ENCODE measurements at places on chromosomes 12 and 14.

- no peak for DNase-seq
Measured at GRCh38 chr12:67818459-67818903, 169.9 kb downstream of the DYRK2 start.

DNA sequence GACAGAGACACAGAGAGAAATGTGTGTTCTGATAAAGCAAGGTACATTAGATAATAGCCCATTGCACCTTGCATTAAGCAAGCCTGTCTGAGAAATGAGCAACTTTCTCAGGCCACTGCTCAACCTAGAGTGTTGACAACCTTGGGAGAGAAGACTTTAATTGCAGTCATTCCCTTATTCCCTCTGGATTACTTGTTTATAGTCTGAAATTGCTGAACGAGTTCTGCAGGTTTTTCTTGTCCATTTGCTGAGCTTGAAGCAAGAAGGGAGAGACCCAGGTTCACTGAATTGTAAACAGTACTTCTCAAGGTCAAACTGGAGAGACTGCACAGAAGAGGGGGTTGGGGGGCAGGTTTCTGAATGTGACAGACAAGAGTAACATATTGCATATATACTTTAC is 159.4 kb upstream of the PLEKHG7 start:
- DNase-seq = no peak

DNA sequence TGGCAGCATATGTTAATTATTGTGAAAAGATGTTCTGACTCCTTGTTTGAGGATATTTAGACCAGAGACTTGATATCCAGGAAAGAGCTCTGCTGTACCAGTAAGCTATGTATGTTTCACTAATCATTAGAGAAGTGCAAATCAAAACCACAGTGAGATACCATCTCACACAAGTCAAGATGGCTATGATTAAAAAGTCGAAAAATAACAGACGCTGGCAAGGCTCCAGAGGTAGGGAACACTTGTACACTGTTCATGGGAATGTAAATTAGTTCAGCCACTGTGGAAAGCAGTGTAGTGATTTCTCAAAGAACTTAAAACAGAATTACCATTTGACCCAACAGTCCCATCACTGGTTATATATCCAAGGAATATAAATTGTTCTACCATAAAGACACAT is 171.6 kb downstream of the DPY19L2 start:
- DNase-seq = no peak

DNA sequence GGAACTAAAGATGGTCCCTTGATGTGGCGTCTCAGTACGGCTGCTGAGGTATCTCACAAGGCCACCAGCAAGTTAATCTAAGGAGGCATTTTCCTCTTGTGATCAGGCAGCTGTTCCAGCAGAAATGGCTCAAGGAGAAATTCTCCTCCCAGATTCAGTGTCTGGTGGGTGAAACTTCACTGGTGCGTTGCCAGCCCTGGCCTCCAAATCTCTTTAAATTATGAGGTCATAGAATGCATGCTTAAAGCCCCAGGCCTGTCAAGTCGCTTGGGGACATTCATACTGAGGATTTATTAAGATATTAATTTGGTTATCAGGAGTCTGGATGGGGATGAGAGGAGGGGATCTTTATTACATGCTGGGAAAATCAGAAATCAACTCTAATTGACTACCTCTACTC is 72.9 kb downstream of the PPP2R5C start:
- DNase-seq = no peak

DNA sequence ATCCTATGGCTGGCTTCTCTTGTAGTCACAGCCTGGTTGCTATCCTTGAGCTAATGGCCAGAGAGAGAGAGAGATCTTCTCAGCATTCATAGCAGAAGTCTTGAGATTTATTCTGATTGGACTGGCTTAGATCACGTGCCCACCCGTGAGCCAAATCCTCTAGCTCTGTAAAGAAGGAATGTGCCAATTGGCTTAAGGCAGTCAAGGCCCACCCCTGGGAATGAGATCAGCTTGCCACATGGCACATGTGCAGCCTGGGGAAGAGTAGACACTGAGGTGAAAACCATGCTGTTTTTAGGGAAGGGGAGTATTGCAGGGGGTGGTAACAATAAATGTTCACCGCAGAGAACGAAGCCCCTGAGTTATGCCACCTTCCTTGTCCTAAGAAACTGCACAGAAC is 36.3 kb downstream of the PLEKHG7 start:
- DNase-seq = no peak

- DNase-seq = no peak
Measured at GRCh38 chr12:65171870-65172269, 2.5 kb downstream of the LEMD3 start.

DNA sequence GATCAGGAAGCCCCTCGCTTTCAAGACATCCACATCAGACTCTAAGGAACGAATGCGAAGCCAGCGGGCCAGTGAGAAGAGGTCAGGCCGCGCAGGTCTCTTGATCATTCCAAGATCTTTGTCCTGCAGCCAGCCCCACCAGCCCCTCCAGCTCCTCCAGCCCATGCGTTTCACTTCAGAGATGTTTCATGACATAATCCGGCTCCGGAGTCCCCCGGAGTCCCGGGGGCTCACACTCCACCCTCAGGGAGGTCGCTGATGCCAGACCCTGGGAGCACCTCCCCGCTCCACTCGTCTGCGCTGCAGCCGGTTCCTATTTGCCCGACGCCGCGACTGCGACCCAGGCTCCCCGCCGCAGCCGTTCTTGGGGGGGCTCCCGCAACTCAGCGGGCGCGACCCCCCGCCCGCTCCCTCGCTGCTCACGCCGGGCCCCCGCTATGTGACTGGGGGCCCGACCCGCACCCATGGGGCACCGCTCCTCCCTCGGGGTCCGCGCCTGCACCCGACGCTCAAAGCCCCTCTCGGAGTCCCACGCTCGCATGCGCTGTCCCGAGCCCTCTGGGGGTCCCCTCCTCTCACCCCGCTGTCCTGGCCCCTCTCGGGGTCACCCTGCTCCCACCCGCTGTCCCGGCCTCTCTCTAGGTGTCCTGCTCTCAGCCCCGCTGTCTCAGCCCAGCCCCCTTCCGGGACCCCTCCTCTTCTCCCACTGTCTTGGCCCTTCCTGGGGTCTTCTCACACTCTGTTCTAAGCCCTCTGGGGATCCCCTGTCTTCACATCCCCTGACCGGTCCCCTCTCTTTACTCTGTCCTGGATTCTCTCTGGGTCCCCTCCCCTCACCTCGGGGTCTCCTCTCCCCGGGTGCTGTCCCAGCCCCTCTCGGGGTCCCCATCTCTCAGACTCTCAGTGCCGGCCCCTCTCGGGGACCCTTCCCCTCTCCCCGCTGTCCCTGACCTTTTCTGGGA is 1.1 kb downstream of the TAOK3 start:
- DNase-seq = no peak

- no peak for DNase-seq
Measured at GRCh38 chr12:58860788-58861240, 59.5 kb downstream of the LRIG3 start.

DNA sequence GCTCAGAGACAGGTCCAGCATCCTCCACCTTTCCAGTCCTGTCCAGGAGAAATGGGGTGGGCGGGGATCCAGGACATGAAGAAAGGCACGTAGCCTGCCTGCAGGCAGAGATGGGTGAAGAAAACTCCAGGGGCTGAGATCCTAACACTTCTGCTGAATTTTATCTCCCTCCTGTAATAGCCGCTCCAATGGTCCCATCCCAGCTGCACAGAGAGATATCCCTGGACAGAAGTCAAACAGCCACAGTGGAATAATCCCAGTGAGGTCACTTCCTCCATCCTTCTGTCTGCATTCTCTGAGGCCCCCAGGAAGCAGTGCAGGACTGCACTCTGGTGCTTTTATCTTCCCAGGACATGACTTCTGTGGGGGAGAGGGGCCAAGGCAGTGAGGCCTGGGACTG is 26.3 kb downstream of the KRT18 start:
- no peak for DNase-seq

DNA sequence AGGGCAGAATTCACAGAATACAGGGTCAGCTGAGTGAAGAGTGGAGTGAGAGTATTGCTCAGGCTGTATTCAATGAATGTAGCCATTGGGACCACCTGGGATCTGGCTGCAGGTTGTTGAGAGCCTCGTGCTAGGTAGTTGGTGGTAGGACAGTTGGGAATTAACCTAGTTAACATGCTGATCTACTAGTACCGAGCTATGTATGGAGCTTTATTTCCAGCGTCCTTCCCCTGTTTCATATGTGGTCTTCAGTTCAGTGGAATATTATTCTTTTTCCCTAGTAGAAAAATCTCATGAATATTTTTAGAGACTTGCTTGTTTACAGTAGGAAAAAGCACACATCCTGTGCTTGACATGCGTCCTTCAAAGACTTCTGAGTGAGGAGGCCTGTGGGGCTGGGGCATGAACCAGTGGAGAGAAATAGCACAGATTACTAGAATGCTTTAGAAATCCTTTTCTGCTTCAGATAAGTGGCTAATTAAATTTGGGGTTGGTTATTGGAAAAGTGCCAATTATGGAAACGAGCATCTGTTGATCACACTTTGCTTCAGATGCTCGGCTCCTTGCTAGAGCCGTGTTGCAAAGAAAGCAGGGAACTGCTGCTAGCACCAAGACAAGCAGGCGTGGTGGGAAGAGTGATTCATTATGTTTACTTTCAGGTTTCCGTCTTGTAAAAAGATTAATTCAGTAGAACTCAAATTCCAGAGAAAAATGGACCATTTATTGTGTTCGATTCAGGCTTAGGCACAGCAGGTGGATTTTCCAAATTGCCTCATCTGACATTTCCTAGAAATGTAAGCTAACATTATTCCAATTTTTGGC is 53.6 kb downstream of the ARF6 start:
- peak; percentile 34 for DNase-seq

- peak; percentile 32 for DNase-seq
Measured at GRCh38 chr14:67571275-67571990, 28.6 kb downstream of the PIGH start.

DNA sequence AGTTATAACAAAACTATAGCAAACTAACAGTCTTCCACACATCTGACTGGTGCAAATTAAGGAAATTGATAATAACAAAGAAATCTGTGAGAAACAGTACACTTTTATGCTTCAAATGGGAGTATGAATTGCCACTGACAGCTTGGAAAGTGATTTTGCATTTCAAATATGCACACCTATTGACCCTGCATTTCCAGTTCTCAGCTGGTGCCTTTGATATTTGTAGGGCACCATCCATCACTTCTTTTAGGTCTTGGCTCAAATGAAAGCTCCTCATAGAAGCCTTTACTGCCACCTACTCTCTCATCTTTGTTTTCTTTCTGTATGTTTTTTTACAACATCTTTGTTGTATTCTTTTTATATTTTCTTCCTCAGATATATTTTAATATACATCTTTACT is 125.1 kb downstream of the ST8SIA1 start:
- DNase-seq = no peak

DNA sequence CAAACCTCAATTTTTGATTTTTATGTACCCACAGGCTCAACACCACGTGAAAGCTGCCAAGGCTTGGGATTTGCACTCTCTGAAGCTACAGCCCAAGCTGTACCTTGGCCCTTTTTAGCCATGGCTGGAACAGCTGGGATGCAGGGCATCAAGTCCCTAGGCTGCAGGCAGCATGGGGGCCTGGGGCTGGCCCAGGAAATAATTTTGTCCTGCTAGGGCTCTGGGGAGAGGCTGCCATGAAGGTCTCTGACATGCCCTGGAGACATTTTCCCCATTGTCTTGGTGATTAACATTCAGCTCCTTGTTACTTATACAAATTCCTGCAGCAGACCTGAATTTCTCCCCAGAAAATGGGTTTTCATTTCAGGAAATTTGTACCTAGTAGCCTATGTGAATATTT is 103.7 kb downstream of the SCAF11 start:
- no peak for DNase-seq

- DNase-seq = no peak
Measured at GRCh38 chr14:53237488-53237887, 84.4 kb upstream of the DDHD1 start.

DNA sequence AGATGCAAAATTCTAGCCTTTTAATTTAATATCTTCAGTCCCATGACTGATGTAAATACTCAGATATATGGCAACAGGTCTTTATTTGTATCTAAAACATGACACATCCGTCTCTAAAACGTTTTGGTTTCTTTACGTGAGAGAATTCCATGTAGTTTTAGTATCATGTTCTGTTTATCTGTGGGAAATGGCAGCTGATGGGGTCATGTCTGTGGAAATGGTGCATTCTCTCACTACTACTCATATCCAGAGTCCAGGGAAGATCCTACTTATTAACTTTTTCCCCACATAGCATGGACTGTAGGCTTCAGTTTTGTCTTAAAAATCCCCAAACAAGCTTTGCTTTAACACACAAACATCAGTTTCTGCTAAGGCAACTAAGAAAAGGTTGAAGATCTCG is 53.8 kb downstream of the SPTLC2 start:
- DNase-seq = no peak

DNA sequence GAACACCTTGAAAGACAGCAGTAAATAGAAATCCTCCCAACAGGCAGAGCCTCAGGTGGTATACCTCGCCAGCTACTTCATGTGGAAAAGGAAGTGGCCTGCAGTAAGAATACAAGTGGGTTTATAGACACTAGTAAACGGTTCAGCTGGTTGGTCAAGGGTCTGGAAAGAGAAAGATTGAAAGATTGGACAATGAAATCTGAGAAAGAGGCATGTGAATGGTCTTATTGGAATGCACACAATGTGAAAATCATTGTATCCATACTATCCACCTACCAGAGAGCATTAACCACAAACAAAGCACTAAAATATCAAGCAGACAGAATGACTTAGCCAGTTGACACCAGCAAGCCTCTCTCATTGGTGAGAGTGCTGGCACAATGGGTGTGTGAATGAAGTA is 98.2 kb downstream of the SSPN start:
- no peak for DNase-seq

GRCh38 chr14:42113358-42114069 is 506.8 kb downstream of the LRFN5 start:
- DNase-seq = no peak

- DNase-seq = no peak
Measured at GRCh38 chr12:100706033-100706432, 88.5 kb upstream of the ANO4 start.

DNA sequence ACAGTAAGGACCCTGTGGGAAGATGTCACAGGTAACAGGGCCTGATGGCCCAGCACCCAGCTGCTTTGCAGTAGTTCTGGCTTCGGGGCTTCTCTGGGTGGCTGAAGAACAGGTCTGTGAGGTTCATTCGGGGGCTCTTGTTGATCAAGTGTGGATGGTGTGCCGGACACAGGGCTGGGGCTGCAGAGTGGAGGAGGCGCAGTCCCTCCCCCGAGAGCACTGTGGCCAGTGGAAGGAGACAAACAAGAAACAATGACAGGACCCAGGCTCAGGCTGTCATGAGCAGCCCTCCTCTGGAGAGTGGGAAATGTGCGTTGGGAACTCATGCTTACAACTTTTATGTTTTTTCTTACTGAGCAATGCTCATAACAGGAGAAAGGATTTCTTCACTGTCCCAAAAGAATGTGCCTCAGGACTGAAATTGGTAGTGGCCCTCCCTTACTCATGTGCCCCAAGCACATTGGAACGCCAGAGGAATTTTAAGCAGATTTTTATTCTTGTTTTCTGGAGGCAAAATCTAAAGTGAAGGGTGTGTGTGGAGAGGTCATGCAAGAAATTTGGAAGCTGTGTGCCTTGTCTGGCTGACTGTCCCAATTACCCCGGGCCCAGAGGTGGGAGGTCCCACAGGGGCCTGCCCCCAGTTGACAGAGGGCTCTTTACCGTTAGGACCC is 233.8 kb downstream of the CACNA1C start:
- DNase-seq = no peak

GRCh38 chr12:132083941-132084620 is 60.0 kb downstream of the DDX51 start:
- DNase-seq = peak; percentile 90

- no peak for DNase-seq
Measured at GRCh38 chr14:75910048-75910447, 71.7 kb downstream of the TGFB3 start.

GRCh38 chr14:103859416-103860202 is 12.2 kb upstream of the PPP1R13B start:
- no peak for DNase-seq

GRCh38 chr14:53376064-53376463 is 222.9 kb upstream of the DDHD1 start:
- DNase-seq = no peak
